Fibroblast of skin of scalp (primary cell): ENCODE measurements at places on chromosomes 5 and 9.

DNA sequence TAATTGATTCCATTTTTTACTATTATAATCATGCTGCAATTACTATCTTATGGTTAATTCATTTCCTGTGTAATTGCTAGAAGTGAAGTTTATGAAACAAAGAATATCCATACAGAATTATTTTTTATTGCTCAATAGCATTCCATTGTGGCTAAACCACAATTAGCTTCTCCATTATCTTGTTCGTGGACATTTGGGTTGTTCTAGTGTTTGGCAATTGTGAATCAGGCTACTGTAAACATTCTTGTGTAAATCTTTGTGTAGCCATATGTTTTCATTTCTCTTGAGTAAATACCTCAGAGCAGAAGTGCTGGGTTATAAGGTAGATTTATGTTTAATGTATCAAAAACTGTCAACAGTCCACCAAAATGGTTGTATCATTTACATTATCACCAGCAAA lies 341.1 kb downstream of the MAT2B start:
- peak; percentile 49 for DNase-seq

GRCh38 chr9:114929201-114929600 lies 1.2 kb downstream of the TNFSF8 start:
- DNase-seq: no peak

- no peak for DNase-seq
Observed at GRCh38 chr5:86688406-86688805, 70.7 kb downstream of the COX7C start.

DNA sequence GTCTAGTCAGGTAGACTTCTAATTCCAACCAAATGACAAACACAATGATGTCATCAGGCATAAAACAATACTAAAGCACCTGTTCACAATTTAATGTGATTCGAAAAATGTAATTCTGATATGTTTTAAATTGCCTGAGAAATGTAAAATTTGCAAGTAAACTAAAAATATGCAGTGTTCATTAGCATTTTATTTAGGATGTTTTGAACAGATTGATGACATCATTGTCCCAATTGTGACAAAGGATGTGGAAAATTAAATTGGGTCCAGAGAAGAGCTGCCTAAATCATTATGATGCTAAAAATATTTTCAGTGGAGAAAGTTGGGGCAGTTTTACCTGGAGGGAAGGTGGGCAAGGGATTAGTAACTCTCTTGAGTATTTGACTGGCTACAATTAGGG lies 86.5 kb downstream of the CFAP90 start:
- DNase-seq: no peak

DNA sequence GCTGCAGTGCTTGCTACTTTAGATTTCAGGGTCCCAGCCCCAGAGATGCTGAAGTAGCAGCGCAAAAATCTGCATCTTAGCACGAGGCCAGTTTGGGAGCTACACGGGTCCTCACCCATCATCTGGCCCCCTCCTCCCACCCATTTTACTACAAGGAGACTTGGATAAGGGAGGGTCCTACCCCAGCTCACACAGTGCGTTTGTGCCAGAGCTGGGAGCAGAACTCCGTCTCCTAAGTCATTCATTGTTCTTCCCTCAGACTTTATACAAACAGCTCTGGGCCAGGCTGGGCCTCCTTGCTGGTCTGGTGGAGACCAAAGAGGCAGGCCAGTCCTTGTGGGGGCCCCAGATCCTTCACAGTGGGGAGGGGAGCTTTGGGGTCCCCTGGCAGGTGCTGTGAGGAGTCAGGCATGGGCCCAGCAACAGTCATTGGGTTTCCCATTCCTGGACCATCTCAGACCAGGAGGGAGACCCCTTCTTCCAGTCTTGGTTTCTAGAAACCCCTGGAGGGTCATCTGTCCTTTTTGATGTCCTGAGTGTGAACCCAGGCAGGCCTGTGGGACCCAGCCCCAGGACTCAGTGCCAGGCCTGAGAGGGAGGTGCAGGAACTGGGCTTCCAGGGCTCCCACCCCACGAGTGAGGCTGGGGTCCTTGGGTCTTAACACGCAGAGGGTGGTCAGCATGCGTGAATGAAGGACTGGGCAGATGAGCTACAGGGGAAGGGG lies 2.3 kb upstream of the IL17B start:
- DNase-seq: no peak

- DNase-seq: no peak
Observed at GRCh38 chr5:67179697-67180361, 16.8 kb downstream of the CD180 start.

DNA sequence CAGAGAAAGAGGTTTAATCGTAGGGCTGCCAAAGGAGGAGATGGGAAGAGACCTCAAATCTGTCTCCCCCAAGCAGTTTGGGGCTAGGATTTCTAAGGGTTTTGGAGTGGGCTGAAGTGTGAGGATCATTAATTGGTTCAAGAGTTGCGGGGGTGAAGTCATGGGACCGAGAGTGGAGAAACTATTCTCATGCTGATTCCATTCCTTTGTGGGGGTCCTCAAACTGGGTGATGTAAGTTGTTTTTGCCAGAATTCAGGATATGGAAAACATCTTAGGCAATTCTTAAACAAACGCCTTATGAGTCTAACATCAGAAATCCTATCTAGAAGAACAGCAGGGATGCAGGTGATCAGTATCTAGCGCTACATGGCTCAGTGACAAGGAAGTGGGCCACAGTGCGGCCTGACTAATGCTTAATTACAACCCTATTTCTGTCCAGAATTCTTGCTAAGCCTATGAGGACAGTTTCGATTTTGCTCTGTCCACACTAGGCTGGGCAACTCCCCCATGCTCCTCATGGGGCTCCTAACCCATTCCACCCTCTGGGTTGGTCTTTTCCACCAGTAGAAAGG lies 27.7 kb upstream of the TRIO start:
- no peak for DNase-seq

DNA sequence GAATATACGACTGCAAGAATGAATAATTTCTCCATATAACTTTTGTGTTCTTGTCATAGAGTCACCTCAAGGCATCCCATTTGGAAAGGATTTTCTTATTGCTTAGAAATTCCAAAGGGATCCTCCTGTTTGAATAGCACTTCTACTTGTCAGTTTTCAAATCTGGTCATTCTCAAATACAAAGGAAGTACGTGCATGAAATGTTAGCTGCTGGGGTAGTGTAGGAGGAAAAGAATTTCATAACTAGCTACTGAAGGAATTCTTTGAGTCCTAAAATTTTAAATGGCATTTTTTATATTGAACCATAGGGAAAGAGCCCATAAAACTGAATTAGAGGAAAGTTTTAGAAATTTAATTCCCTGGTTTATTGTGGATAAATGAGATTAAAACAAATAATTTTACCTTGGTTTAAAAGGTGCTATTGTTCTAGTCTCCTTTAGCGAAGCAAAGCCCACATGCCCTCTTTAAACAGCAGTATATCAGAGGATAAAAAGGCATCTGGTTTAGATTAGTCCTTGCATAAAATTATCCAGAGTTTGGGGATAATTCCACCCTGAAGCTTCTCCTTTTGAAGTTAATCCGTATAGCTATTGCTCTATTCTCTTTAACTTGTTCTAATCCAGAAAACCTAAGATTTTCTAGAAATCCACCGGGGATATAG lies 2.0 kb upstream of the MPDZ start:
- DNase-seq: no peak

DNA sequence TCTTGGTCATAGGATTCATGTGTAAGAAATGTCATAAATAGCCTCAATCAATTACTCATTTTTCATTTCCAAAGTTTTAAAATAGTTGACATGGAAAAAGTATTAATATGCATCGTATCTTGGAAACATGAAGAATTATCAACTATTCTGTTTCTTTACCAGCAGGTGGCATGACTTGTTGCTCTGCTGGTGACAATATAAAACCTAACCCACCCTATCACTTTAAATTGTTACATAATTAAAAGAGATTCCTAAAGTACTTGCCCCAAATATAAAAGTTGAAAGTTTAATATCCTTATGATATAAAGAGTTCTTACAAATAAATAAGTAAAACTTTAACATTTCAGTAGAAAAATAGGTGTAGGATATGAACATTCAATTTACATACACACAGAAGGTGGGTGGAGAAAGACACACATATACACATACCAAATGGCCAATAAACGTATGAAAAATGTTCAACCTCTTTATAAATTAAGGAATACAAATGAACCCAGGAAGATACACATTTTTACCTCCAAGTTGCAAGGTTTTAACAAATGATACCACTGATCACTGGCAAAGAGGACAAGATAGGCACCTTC lies 30.6 kb downstream of the MAP1B start:
- DNase-seq: no peak

DNA sequence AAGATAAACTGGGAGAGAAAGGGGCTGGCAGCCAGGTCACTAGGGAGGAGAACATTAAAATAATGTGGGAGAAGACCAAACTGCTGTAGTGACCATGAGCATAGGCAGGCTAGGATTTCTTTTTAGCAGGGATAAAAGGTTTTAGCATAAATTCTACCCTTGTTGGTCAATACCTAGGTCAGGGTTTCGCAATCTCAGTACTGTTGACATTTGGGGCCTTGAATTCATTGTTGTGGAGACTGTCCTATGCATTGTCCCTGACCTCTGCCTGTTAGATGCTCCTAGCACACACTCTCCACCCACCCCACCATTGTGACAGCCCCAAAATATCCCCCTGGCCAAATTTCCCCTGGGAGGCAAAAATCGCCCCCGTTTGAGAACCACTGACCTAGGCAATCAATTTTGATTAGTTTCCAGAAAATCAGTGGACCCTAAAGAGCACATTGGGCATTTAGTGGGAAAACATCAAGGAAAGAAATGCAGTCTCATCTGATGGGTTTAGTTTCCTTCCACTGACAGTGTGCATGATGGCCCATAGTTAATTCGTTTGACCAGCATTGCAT lies 181.4 kb downstream of the NTRK2 start:
- DNase-seq: no peak

DNA sequence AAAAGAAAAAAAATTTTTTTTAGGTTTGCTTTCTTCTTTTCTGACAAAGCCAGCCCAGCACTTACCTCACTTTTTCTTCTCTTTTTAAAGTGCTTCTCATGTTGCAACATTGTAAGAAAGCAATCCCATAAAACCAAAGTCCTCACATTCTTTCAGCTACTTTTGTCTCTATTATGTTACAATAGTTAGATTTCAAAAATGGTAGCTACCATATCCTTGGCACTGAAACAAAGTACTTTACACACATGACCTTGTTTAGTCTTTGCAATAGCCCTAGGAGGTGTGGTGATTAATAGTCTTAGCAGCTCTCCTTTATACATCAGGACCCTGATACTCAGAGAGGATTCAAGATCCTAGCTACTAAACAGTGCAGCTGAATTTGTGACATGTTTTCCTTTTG lies 23.5 kb upstream of the CARTPT start:
- no peak for DNase-seq

DNA sequence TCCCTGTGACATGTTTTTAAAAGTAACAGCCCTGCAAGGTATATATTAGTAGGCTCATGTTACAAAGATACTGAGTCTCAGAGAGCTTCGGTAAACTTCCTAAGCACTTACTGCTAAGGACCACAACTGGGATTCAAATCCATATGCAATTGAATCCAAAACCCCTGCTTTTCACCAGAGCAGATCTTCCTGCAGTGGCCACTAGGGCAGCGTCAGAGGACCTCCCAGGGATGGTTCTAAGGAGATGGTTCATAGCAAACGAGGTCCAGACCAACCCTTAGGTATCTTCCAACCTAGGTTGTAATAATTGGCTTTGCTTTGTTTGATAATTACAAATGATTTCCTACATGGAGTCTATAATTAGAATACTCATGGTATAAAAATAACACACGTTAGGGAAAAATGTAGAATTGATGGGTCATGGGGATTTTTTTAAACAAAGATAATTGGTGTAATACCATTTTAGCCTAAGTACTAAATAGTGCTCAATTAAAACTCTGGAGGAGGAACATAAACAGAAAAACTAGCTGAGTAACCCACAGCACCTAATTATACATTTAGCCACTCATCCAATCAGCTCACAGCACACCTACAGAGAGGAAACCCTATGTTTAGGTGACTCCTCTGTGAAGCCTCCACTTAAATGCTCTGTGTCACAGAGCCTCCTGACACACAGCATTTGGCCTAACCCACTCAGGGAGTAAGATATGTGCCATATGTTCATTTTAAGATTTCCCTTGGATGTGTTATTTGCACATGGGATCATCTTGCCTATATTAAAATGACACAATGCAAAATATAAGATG lies 10.0 kb upstream of the CAST start:
- DNase-seq: no peak

- DNase-seq: peak; percentile 12
Observed at GRCh38 chr9:78131969-78132700, 100.5 kb upstream of the GNAQ start.

DNA sequence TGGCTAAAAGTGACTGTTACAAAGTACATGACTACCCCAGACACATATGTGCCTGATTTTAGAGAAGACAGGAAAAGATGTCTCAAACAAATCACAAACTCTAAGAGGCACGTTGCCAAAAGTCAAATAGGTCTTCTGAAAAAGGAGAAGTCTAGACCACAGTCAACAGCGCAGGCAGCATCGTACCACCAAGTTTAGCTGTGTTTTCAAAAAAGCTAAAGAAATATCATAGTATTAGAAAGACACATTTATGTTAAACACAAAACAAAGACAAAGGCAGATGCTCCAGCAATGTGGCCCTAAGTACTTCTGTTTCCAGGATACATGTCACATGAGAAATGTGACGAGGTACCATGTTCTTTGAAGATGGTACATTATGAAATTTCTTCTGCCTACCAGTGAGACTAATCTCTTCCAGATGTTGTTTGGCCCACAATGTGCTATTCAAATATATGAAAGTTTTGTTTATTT lies 43.5 kb downstream of the LPAR1 start:
- DNase-seq: peak; percentile 67

GRCh38 chr9:104025104-104025503 lies 69.0 kb upstream of the SMC2 start:
- no peak for DNase-seq

GRCh38 chr5:14872070-14872989 lies 752 bp upstream of the ANKH start:
- DNase-seq: peak; percentile 47

- peak; percentile 19 for DNase-seq
Observed at GRCh38 chr5:36688722-36689121, 82.3 kb downstream of the SLC1A3 start.

DNA sequence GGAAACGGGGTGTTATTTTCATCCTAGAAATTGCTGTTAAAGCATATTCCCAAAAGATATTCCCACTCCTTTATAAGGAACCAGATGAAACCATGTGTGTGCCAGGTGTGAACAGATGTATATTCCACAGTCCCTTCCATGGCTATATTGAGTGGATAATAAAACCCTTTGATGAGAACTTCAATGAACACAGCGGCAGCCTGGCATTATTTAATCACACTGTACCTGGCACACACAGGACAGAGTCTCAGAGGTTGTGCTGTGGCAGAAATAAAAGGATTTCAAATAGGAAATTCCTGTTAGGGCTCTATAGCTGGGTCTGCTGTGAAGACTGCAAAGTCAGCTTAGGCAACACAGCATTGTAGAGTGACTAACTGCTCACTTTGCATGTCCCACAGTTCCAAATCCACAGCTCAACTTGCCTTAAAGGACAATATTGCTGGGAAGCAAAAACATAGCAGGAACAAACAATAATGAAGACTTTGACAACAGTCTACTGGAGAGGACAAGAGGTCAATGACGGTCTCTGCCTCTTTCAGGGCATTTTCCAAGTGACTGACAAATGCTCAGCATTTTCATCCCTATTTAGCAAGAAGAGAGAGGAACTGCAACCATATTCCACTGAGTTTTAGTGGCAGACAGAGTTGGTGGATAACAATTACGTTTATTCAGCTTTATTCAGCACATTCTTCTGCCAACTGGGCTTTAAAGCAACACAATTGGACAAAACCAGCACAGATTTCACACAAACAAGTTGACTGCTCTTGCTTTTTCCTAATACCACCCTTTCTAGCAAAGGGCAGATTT lies 255.7 kb upstream of the RGMB start:
- DNase-seq: no peak

- DNase-seq: no peak
Observed at GRCh38 chr5:175427762-175428161, 16.2 kb downstream of the DRD1 start.
